ENCODE measurements at places on chromosomes 2 and 18.
A peak's percentile ranks its signal among the peaks of the same experiment; 100 is the strongest.

DNA sequence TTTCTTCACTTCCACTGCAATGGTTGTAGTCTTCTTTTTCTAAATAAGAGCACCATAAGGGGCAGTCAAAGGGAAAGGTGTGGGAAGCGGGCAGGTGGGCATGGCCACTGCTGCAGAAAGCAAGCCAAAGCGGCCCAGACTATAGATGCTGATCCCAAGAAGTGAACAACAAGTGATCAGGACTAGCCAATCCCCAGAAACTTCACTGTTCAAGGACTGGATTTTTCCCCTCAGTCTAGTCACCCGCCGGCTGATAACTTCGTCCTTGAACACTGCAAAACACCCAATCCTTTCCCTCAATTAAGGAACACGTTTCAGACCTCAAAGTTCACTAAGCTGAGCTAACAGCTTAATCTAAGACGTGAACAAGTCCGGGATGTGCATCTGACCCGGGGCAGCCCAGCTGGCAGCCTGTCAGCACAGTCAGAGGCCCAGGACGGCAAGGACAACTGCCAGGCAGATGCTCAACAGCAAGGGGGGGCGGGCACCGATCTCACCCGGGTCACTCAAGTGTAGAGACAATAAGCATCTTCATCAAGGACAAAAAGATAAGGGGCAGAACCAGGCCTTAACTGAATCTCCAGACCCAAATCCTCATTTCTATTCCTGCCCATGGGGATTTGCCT lies 59.8 kb downstream of the HDLBP start:
- no peak for DNase-seq

DNA sequence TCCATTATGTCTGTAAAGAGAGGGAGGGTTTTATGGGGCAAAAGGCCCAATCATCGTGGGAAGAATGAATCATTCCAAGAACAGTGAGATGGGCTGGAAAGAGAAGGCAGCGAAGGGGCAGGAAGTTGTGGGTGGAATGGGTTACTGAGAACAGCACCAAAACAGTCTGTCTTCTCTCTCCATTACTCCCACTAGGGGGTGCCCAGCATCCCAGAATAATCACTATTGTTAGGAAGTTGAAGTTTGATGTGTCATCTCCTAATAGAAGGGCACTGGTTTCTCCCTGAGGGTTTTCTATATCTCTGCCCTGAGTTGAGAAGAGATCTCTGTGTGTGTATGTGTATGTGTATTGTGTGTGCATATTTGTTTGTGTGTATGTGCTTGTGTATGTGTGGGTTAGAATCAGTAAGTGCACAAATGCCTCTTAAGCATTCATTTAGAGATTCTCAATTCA lies 76.6 kb upstream of the MAP4K3 start:
- DNase-seq, result peak; percentile 63

GRCh38 chr2:138421315-138421970 lies 80.1 kb upstream of the SPOPL start:
- DNase-seq, result no peak

GRCh38 chr2:159982270-159982669 lies 80.1 kb downstream of the PLA2R1 start:
- DNase-seq, result no peak

DNA sequence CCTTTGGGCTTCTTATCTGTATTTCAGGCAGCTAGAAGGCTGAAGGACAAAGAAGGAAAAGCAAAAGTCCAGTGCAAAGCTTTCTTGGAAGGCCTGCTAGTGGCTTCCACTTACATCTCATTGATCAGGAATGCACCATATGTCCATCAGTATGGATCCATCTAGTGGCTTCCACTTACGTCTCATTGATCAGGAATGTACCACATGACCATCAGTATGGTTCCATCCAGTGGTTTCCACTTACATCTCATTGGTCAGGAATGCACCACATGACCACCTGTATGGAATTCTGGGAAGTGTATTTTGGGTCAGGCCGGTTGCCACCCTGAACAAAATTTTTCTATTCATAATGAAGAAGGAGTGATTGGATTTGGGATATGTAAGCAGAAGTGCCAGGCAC lies 70.6 kb downstream of the LYPD6 start:
- no peak for DNase-seq

DNA sequence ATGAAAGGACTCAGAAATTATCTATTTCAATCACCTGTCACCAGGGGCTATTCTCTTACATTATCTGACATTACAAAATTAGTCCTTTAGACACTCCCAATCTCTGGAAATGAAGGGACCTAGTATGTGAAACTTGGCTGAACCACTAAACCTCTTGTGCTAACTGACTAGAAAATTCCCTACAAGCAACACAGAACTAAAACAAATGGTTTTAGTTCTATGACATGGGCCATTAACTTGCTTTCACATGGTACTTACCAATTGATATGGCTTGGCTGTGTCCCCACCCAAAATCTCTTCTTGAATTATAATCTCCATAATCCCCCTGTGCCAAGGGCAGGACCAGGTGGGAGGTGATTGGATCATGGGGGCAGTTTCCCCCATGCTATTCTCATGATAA lies 16.6 kb downstream of the SERPINE2 start:
- no peak for DNase-seq

DNA sequence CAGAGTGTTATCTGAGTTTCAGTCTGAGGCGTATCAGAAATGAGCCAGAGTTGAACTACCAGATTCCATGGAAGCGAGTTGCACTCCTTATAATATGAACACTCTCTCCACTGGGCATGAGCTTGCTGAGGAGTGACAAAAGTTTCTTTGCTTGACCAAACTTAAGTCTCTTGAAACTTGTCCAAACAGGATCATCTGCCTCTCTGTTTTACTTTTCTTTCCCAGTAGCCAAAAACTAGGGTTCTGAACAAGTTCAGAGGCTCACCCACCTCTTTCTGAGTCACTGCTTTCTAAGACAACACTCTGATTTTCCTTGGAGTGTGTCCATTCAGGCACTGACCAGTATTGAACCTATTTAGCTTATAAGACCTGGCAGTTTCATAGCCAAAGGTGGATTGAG lies 233.2 kb upstream of the TCF4 start:
- DNase-seq, result no peak

GRCh38 chr18:11784674-11785304 lies 66.4 kb upstream of the CHMP1B start:
- no peak for DNase-seq

DNA sequence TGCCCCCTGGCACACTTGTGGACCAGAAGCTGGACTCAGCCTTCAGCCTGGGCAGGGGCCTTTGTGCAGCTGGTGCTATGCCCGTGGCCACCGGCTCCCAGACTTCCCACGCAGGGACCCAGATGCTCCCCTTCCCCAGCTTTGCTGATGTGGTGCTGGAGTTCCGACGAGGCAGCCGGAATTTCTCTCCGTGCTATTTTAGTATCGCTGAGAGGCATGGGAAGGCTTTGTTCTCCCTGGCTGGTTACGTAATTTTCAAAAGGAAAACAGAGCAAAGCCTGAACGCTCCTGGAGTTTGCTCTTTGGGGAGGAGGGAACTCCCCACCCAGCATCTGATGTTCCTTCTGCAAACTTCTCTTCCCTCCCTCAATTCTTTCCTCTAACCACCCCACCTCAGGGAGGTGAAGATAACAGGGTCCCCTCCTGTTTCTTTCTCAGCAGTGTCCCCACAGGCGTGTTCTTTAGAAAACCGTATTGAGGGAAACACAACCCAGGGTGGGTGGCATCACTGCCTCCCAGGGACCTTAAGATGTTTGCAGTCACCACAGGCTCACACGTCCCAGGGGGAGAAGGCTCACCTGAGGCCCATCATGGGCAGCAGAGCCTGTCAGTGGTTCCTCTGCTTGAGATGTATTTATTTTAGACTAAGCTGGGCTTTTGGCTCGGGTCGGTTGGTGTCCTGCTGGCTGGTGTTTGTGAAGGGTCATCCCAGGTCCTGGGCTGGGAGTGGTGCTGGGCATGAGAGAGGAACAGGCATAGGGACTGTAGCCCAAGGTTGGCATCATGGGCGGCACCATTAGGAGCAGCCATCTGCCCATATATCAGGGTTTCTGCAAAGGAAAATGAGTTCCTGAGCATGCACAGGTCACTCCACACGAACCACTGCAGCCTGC lies 95.0 kb downstream of the MAPK4 start:
- no peak for DNase-seq

GRCh38 chr2:22692746-22693145 lies 692.2 kb upstream of the KLHL29 start:
- no peak for DNase-seq

GRCh38 chr2:222239945-222240675 lies 58.7 kb downstream of the PAX3 start:
- DNase-seq, result no peak

DNA sequence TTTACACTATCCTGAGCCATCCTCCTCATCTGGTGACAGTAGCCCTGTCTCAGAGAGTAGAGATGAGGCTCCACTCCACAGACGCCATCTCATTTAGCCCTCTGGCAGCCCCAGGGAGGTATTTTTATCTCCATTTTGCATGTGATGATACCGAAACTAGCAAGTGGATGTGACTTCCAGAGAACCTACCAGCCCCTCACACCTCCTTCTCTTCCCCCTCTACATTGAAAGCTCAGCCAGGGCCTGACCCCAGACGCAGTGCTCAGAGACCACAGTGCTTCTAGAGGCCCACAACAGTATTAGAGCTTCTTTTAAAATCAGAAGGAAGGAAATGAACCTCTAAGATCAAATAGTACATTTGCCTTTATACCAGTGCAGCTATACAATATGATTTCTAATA lies 8.3 kb downstream of the GYPC start:
- DNase-seq, result no peak

- DNase-seq, result no peak
These were observed 96.0 kb downstream of the RHOB start for GRCh38 chr2:20542746-20543468.

GRCh38 chr2:102615620-102616436 lies 3.5 kb upstream of the SLC9A2 start:
- no peak for DNase-seq

- DNase-seq, result no peak
These were observed 633 bp downstream of the MALT1 start for GRCh38 chr18:58671632-58672564.

- no peak for DNase-seq
These were observed 14.8 kb downstream of the SLC66A2 start for GRCh38 chr18:79936641-79937040.

GRCh38 chr2:27442920-27443282 lies 720 bp downstream of the KRTCAP3 start:
- no peak for DNase-seq

DNA sequence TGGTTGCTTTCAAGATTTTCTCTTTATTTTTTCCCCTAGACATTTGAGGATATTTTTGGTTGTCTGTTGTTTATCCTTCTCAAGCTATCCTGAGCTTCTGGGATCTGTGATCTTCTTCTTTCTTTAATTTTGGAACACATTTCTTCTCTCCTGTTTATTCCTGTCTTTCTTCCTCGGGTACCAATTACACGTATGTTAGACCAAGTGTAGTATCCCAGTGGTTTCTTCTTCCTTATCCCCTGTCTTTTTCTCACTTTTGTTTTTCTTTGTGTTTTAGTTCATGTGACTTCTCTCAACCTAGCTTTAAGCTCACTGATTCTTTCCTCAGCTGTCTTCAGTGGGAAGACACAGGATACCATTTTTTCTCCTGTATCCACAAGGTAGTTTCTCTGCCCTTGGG lies 120.0 kb downstream of the GALR1 start:
- DNase-seq, result no peak

- DNase-seq, result no peak
These were observed 66.5 kb upstream of the TGIF1 start for GRCh38 chr18:3383381-3383915.

DNA sequence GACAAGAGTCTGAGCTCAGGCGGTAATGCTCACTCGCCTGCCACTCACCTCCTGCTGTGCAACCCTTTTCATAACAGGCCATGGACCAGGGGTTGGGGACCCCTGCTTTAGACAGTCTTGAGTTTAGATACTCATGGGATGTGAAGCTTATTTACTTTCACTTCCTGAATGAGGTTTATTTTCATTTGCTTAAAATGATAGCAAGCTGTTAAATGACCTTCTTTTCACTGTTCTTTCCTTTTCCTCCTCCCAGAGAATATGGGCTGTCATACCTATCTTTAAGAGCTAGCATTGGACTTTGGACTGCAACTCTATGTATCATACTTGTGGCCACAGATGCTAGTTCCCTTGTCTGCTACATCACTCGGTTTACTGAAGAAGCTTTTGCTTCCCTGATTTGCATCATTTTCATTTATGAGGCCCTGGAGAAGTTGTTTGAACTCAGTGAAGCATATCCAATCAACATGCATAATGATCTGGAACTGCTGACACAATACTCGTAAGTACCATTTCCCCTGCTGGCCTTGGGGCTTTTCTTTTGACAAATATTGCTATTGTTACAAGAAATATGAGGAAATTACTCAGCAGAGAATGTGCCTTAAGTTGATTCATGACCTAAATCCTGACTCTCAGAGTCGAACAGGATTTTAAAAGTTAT lies 168.5 kb downstream of the DPP4 start:
- DNase-seq, result no peak

GRCh38 chr2:156147594-156148330 lies 184.8 kb downstream of the NR4A2 start:
- no peak for DNase-seq

GRCh38 chr18:22284581-22285360 lies 115.4 kb downstream of the GATA6 start:
- no peak for DNase-seq

DNA sequence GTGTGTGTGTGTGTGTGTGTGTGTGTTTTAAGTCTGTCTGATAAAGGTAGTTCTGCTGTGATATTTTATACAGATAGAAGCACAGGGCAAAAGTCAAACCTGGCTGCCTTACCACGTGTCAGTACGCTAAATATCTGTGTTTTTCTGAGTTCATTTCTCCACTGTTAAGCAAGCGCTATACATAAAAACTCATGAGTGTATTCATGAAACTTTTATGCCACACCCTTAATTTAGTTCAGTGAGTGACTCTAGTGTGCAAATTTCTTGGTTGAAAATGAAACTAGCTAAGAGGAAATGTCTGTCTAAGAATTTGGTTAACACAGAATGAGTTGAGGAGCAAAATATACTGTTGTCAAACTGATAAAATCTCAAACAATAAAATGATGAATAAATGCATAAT lies 11.2 kb downstream of the CASP10 start:
- no peak for DNase-seq

GRCh38 chr2:119414894-119415293 lies 16.8 kb upstream of the TMEM37 start:
- DNase-seq, result no peak

DNA sequence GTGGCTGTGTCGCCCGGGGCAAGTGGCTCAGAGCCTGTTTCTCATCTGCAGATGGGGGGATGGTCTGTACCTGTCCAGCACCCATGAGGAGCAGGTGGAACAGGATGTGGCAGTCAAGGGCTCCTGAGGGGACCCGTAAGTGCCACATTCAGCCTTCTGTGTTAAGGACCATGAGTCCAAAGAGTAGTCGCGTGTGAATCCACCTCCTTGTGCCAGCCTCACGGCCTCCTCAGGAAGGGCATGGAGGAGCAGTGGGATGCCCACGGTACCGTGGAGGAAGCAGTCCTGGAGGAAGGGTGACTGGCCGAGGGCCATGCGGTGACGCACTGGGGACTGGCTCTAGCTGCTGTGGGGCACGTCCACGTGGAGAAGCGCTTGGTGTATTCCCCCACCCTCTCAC lies 61.1 kb downstream of the ODC1 start:
- no peak for DNase-seq
